NCI-H146 (cell line): ENCODE measurements at places on chromosomes 1 and 21.

DNA sequence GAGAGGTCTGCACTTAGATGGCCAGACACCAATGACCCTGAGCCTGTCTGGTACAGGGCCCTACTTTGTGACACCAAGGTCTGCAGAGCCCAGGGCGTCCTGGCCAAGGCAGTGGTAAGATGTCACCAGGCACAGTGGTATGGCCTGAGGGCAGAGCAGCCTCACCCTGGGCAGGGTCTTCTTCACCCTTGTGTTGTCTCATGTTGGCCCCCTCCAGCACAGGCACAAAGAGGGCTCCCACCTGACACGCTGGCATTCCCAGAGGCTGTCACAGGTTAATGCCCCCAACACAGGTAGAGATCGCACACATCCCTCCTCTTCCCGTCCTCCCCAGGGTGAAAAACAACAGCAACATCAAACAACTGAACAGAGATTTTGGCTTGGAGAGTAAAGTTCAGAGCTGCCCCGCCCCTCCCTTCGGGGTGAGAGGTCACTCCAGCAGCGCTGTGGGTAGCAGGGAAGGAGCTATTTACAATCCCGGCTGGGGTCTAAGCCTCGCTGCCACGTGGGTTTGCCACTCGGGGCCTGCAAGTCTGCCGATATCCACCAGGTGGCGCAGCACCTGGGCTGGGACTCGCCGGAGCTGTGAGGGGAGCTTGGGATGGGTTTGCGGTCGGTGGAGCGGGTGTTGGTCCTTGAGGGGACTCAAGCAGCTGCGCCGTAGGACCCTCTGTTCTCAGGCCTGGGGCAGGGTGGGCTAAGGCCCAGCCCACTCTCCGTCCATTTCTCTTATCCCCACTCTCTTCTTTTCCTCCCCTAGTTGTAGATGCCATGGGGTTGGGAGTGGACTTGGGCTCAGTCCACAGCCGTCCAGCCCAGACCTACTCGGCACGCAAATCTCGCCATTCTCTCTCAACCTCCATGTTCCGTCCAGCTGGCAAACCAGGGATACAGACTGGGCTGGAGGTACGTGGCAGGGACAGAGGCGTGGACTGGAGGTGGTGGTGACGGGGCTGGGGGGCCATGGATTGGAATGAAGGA is 12.7 kb downstream of the EFNA3 start:
- peak; percentile 76 for DNase-seq

DNA sequence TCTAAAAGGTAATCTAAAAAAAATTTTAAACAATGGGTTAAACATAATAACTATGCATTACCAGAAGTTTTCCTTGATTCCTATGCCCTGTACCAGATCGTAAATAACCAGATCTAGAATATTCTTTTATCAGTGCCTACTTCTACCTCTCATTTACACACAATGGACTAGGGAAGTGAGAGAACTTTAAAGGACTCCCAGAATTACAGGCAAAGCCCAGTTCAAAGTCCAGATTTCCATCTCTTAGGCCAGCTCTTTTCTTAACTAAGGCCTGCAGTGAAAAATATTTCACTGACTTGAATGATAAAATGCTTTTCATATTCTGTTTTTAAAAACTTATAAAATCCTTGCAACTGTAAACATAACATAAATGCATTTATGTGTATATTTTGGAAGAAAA is 32.6 kb downstream of the ESRRG start:
- DNase-seq = no peak

GRCh38 chr1:35577071-35577998 is 4.2 kb downstream of the TFAP2E start:
- no peak for DNase-seq

DNA sequence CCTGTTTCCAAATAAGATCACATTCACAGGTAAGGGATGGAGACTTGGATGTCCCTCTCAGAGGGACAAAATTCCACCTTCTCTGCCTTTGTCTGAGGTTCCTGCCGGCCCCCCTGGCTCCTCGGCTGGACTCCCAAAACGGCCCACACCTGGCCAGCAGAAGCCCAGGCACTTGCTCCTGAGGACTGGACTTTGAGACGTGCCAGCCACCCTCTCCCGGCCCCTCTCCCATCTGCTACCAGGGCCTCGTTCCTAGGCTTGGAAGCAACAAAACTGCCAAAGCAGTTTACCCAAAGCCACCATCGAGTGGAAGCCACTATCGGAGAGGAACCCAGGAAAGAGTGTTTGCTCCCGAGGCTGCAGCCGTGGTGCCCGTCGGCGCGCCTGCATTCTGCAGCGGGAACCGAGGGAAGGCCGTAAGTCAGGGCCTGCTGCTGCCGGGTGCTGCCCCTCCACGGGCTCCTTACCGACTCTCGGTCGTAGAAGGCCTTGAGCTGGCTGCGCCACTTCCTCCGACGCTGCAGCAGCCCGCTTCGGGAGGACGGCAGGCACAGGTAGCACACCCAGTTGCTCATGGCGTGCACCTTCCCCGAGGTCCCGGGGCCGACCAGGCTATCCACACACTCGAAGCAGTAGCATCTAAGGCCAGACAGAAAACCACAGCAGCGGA is 3.5 kb downstream of the DNMT3L start:
- no peak for DNase-seq

GRCh38 chr1:67604778-67605177 is 80.2 kb upstream of the GADD45A start:
- no peak for DNase-seq

- no peak for DNase-seq
Measured at GRCh38 chr21:24225431-24225830, 1381.8 kb downstream of the MRPL39 start.

DNA sequence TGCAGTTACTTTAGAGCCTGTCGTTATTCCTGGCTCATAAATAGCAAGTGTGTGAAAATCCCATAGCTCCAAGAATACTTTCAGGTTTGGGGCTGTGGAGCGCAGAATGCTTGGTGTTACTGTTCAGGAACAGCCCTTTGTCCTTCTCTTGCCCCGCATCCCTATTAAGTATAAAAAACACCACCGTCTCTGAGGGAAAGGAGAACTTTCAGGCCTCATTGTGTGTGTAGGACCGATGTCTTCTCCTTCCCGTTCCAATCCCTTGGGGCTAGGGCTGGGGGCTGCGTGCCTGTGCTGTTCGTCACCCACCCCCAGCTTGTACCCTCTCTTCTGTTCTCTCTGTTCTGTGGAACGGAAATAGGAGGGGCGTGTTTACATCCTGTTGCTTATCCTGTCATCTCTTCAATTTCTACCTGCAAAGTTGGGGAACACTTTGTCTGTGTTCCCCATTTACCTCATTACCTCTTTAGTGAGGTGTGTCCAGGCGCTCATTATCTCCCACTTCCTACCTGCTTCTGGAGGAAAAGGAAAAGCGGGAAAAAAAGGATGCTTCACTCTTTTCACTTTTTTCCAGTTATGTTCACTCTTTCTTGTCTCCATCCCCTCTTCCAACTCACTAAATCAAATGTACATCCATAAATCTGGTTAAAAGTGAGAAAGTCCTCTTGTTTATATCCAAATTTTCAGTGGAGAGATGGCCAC is 788 bp upstream of the TXNIP start:
- peak; percentile 35 for DNase-seq

- DNase-seq = no peak
Measured at GRCh38 chr1:197129698-197130097, 16.8 kb downstream of the ASPM start.

DNA sequence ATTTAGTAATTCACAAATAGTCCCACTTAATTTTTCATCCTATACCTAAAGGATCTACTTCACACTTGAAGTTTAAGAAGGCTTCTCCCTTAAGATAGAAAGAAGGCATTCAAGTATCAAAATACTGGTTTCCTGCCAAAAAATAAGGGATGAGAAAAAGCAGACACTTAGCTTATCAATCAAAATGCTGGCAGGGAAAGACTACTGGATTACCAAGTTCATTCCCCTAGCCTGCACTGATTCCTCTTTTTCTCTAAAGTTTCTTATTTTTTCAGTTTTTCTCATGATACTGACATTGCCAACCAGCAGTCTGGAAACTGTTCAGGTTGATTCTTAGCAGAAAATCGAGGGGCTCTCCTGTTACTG is 204.6 kb downstream of the GABPA start:
- DNase-seq = no peak

- DNase-seq = no peak
Measured at GRCh38 chr1:61050541-61051442, 31.6 kb upstream of the NFIA start.

DNA sequence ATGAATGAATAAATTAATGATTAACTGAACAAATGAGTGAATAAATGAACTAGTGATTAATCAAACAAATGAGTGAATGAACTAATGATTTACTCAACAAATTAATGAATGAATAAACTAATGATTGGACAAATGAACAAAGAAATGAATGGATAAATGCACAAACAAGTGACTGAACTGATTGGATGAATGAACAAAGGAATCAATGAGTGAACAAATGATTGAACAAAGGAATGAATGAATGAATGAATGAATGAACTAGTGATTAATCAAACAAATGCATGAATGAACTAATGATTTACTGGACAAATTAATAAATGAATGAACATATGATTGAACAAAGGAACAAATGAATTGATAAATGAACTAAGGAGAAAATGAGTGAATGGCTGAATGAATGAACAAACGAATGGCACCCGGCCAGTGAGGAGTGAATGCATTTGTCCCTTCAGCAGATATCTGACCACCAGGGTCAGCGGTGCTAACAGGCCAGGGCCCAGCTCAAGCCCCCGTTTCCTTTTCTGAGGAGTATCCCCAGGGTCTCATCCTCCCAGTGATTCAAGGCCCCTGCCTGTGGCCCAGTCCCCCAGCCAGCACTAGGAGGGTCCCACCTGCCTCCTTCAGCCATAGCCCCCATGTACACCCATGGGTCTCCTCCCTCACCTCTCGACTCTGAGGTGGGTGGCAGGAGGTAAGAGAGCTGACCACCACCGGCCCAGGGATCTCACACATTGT is 49.9 kb downstream of the WNT9A start:
- no peak for DNase-seq

DNA sequence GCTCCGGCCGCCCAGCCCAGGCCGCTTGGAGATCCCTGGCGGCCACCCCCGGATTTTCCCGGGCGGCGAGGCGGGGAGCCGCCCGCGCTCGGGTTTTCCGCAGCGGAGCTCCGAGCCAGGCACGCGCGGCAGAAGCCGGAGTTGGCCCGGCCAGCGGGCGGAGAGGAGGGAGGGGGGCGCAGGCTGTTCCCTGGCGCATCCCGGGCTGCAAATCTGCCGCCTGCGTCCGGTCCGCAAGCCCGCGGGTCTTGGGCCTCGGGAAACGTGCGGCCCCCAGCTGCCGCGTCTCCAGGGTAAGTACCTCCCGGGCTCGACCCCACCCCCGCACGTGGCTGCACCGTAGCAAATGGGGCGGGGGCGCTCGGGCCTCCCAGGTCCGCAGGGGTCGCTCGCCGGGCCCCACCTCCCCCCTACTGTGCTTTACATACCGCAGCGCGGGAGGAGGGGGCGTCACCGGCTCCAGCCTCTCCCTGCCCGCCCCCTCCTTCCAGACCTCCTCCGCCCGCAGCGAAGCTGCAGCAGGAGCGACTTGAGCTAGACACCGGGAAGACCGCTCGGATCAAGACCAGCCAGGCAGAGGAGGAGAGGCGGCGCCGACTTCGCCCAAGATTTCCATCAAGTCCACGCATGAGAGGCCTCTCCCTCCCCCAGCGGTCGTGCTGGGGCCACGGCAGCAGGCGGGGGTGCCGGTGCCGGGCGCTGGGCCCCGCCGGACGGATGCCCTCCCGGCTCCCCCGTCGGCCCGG is 1.6 kb downstream of the TMEM200B start:
- DNase-seq = peak; percentile 30

DNA sequence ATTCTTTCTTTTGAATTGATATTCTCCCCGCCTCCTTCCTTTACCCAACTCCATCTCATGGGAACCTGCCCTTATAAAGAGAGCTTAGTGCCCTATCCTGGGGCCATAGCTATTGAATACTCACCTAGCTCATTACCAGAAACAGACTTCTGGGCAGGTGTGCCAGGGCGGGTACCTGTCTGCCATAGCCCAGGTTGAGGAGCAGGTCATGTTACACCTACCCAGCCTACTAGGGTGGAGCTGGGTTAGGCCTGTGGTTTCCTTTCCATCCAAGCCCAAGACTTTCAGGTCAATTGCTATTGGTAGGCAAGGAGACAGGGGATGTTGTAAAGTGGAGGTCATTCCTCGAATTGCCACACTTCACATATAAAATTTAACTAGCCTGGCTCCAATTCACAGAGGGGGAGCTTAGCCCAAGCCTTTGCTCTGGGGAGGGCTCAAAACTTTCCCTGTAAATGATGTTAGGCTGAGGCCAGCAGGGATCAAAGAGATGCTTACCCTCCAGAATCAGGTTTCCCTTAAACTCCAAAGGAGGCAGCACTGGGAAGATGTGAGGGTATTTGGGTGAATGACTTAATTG is 87.1 kb upstream of the IPO9 start:
- no peak for DNase-seq

DNA sequence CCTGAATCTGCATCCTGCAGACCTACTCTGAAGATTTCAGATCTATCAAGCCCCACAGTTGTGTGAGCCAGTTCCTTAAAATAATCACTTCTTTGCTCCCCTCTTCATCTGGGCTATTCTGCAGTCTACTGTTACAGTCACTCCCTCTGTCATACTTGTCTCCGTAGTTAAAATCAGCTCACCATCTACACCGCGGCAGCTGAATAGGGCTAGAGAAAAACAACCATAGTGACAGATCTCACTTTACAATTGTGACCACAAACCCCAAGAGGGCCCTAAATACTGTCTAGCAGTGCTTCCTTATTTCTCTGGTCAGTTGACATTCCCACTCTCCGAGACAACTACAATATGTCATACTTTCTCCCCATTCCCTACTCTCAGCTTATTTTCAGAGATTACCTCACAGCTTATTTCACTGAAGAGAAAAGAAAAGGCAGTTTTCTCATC is 12.9 kb downstream of the DESI2 start:
- no peak for DNase-seq

DNA sequence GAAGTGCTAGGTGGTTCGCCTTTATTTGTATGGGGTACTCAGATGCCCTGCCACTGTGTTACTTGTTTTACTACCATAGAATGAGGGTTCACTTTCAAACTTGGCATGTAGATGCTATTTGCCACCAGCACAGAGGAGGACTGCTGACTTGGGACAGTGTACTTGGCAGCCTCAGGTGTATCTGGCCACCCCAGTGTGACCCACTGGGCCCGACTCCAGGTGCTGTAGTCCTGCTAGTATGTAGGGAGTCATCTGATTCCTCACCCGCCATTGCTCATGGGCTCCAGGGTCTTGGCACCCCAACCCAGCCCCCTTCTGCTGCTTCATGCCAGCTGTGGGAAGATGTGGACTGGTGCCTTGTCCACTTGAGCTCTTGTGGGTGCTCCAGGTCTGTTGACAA is 40.0 kb downstream of the ZNF678 start:
- DNase-seq = no peak

- no peak for DNase-seq
Measured at GRCh38 chr1:6517435-6517851, 26.0 kb upstream of the PLEKHG5 start.
